H1 (cell line): ENCODE measurements at places on chromosomes 2 and 18.
A peak's percentile ranks its signal among the peaks of the same experiment; 100 is the strongest.

DNA sequence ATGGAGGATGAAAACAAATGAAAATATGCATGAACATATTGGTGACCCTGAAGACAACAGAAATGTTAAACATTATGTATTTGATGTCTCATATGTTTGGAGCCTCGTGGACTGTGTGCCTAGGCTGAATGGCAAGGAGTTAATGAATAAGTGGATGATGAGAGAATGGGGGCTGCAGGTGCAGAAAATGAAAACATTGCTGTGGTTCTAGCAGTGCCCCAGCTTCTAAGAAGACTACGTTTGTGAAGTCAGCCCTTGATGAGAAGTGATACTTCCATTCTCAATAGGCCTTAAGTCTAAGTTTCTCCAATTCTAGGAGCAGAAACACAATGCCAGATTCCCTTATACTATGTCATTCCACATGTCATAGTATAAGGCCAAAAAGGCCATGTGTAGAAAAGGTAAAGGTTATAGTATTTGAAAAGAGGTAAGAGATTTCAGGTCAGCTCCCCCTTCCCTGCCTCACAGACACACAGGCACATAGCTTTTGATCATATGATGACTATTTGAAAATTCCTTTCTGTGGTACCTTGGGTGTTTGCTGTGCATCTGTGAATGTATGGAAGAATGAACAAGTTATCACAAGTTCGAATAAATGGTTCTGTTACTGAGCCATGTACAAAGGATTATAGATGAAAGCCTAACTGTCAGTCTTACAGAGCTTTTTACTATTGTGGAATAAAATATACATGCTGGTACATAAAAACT is 280.8 kb downstream of the SETBP1 start:
- DNase-seq: no peak

- no peak for DNase-seq
Observed at GRCh38 chr18:58580623-58581022, 48.3 kb downstream of the ALPK2 start.

GRCh38 chr2:37569131-37569823 is 102.2 kb downstream of the CDC42EP3 start:
- DNase-seq: no peak

DNA sequence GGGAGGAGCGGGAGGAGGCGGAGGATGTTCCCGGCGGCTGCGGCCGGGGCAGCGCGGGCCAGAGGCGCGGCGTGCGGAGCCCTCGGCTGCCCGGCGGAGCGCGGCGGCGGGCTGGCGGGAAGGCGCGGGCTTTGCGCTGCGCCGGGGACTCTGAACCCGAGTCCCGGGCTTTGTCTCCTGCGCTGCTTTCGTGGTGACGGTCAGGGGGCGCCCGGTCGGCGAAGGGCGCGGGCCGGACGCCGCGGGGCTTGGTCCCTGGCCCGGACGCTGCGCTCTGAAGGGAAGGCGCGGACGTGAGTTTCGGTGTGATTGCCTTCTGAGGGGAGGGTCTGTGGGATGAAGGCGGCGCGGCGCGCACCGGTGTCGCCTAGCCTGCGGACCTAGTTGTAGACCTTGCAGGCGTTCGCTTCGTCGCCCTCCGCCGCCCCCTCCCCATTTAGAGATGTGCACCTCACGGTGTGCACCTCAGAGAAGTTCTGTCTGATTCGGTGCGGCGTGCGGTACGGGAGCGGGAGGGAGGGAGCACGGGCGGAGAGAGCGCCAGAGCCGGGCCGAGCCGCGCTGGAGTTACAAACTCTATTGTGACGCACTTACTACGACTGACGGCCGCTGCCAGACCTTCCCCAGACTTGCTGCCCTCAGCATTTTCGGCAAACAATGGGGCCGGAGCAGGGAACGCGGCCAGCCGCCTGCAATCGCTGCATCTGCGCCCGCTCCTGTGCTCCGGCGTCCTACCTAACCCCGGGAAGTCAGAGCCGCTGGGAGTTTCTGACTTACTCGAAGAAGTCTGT is 2.1 kb downstream of the BCL2L11 start:
- DNase-seq: peak; percentile 81

DNA sequence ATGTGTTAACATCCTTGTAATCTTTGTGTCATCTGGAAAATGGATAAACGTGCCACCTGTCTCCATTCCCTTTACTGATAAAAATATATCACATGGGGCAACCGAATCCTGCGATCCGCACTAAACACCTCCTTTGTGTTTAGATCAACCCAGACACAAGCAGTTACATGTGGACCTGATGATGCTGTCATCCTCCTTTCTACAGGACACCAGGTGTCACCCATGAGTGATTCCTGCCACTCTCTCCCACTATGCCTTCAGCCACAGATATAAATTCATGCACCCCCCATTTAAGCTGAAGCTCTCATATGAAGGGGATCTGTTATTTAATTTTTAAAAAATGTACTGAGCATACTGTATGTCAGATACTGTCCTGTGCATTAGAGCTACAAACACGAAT is 81.3 kb downstream of the VIT start:
- DNase-seq: no peak

GRCh38 chr18:60070631-60071030 is 170.8 kb downstream of the PMAIP1 start:
- DNase-seq: no peak

GRCh38 chr2:185790361-185790760 is 51.8 kb downstream of the FSIP2 start:
- no peak for DNase-seq

DNA sequence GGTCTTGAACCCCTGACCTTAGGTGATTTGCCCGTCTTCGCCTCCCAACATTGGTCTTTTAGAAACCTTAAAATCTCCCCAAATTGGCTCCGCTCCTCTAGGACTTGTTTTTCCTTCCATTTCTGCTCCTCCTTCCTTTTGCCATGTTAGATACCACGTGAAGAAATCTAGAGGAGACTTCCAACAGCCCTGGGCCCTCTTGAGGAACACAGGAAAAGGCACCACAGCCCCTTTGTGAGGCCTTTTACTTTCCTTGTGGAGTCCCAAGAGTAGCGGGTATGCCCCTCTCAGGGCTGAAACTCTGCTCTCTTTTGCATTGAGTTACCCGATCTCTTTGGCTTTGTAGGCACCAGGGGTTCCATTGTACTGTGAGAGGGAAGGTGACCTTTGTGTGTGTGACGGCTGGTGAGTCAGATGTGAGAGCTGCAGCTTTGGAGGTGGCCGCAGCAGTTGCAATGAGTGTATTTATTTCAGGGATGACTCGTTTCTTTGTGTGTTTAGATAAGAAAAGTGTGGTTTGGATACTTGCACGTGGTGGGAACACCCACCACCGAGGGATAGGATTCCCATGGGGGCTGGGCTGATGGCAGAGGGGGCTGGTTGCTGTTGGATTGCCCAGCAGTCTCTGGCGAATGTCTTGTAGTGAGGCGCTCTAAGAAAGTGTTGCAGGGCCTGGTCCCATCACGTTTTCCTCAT is 218.4 kb upstream of the HS6ST1 start:
- DNase-seq: peak; percentile 21

GRCh38 chr2:80517316-80517715 is 212.8 kb upstream of the LRRTM1 start:
- DNase-seq: no peak

GRCh38 chr2:6337472-6337820 is 528.3 kb downstream of the CMPK2 start:
- no peak for DNase-seq

DNA sequence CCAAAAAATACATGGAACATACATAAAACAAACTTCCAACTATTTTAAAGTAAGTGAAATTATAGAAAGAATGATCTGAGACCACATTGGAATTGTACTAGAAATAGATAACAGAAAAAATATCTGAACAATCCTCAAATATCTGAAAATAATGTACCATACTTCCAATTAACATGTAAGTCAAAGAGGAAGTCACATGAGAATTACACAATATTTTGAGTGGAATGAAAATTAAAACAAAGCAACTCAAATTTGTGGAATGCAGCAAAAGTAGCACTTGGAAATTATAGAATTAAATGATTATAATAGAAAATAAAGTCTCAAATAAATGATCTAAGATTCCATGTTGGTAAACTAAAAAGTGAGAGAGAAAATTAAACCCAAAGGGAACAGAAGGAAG is 38.3 kb upstream of the CTIF start:
- no peak for DNase-seq

GRCh38 chr2:170571612-170572011 is 143.5 kb upstream of the SP5 start:
- no peak for DNase-seq

GRCh38 chr2:42171396-42171980 is 2.3 kb downstream of the EML4 start:
- DNase-seq: no peak

- DNase-seq: no peak
Observed at GRCh38 chr2:230898713-230899091, 26.3 kb downstream of the GPR55 start.

GRCh38 chr2:51528156-51528555 is 496.2 kb upstream of the NRXN1 start:
- DNase-seq: no peak

DNA sequence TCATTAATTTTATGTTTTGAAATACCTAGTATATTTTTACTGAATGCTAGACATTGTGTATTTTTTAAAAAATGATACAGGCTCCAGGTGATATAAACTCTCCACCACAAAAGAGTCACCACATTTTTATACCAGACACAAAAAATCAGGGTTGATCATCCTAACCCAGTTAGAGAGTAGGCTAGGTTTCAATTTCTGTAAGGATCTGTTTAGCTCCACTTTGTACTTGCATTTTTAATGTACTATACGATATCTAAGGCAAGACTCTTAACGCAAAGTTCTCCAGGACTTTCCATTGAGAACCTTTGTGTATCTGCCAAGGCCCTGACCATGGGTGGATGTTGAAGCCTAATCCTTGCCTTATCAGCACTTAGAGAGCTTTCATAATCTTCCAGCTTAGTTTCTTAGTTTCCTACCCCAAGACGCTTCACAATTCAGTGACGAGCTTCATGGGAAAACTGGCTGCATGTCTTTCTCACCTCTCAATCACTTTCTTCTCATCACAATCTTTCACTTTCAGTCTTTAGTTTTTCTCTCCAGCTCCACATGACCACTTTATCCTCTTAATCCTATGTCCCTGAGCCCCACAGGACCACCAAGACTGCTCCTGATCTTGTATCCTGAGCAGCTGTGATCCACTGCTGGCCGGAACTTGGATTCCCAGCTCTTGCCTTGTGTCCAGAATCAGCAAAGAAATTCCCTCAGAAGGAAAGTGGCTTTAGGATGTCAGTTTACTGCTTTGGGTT is 635.8 kb downstream of the RNF144A start:
- DNase-seq: no peak

DNA sequence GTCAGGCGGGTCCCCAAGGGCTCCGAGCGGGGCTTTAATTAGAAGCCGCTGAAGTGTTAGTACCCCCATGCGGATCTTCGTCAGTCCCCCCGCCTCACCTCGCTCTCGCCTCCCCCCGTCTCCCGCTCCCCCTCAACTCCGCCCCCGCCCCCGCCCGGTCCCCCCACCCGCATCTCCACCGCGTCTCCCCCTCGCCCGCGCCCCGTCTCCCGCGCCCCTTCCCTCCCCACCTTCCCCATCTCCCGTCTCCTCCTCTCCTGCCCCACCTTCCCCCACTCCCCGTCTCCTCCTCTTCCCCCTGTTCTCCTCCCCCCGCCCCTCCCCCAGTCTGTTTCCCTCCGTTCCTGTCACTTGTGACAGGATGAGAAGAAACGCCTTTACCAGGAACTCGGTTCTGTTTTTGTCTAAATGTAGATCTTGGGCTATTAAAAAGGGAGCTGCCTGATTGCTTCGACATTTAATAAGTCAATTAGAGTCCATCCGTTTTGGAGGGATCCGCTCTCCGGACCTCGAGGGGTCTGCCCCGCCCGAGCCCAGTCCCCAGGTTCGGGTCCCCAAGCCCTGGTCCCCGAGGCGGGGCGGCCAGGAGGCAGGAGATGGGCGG is 969 bp upstream of the ALKAL2 start:
- DNase-seq: no peak

DNA sequence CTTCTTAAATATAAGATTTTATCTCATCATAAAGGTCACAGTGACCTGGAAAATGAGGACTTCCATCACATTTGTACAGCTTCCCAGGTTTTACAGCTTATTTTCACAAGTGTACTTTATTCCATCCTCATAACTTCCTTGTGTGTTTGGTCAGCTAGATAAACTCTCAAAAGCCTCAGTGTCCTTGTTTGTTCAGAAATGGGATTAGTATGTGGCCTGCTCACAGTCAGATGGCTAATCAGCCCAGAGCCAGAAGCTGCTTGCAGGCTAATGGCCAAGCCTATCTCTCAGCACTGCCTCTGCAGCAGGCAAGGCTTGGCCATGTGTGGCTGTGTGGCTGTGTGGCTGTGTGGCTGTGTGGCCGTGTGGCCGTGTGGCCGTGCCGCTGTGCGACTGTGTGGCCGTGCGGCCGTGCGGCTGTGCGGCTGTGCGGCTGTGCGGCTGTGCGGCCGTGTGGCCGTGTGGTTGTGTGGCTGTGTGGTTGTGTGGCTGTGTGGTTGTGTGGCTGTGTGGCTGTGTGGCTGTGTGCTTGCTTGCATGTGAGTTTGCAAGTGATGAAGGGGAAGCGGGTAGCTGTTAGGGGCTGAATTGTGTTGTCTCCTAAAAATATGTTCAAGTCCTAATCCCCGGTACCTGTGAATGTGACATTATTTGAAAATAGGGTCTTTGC is 233.0 kb upstream of the TNP1 start:
- DNase-seq: no peak

GRCh38 chr2:239383759-239384156 is 17.1 kb downstream of the HDAC4 start:
- DNase-seq: no peak

DNA sequence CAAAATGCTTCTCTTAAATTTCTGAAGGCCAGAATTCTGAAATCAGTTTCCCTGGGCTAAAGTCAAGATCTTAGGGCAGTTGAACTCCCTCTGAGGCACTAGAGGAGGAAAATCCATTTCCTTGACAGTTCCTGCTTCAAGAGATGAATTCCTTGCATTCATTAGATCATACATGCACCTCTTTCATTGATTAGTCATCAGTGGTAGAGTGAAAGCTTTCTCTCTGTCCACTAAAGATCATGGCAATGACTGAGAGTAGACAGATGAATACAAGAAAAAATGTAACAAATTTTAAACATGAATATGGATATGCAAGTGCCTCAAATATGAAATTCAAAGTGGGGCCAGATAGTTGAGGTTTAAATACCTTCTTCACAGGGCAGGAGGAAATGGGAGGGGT is 693.4 kb upstream of the TMEFF2 start:
- no peak for DNase-seq

GRCh38 chr2:85577386-85578242 is at the start of gene VAMP8:
Gene VAMP8 (plus strand): TSS chr2:85577586. CDS start chr2:85577647, 61 bp downstream.
- peak; percentile 80 for DNase-seq

GRCh38 chr2:199356412-199356811 is 101.3 kb downstream of the SATB2 start:
- no peak for DNase-seq

- no peak for DNase-seq
Observed at GRCh38 chr2:239621611-239622010, 220.8 kb upstream of the HDAC4 start.

- no peak for DNase-seq
Observed at GRCh38 chr18:52426462-52426861, 86.5 kb downstream of the DCC start.

GRCh38 chr2:12469141-12469561 is 247.6 kb upstream of the TRIB2 start:
- DNase-seq: no peak

GRCh38 chr2:219126555-219126954 is 34.1 kb downstream of the NHEJ1 start:
- no peak for DNase-seq
